ENCODE measurements at places on chromosomes 6 and 20. TPM values are rescaled to one million over a fixed set of nuclear protein-coding genes. Genes with fewer than 3 reads are reported as not detected.
A peak's percentile ranks its signal among the peaks of the same experiment; 100 is the strongest.

- peak; percentile 86 for DNase-seq
Measured at GRCh38 chr6:127120787-127121636, 2.5 kb downstream of the RSPO3 start.

DNA sequence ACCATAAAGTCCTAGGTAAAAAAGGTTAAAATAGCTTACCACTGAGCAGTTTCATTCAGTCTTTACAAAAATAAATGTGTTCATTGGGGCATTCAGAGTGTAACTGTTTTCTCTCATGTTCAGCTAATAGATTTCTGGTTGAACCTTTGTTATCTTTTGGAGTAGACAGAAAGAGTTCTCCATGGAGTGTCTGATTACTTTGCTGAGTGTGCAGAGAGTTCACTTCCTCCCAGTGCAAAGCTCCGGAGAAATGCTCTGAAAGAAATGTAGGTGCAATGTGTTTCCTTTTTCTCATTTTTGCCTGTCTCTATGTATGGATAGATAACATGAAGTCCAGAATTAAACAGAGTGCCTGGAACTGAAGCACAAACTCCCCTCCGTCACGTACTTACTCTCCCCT, 52.6 kb downstream of the JAG1 start:
- DNase-seq = no peak

DNA sequence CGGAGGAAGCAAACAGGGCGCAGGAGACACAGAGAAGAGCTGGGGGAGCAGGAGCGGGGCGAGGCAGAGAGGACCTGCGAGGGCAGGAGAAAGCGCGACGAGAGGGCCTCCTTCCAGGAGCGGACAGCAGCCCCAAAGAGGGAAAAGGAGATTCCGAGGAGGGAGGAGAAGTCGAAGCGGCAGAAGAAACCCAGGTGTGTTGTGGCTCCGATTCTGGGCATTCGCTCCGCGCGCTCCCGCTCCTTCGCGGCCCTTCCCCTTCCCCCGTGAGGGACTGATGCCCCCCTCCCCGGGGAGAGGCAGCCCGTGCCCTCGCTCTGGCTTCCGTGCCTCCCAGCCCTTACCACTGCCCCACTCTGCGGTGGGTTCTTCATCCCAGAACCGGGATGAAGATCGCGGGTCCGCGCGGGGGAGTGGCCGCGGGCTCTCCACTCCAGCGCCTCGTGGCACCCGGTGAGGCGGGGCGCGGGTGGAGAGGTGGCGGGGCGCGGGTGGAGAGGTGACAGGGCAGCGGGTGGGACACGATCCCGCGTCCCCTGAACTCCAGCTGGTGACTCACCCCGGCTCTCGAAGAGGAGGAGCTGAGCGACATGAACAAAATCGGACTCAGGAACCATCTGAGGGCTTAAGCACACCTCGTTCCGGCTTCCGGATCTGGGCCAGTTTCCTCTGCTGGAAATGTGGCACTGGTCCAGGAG, 22.4 kb downstream of the TMC2 start:
- peak; percentile 45 for DNase-seq

Gene MYCT1
- total RNA-seq = 0.09 TPM

Gene GNAS-AS1
- total RNA-seq = 11.3 TPM

Gene CDSN
- not detected for total RNA-seq
